Vagina (tissue), 2 donors: ENCODE measurements at places on chromosomes 3 and 15. TPM values are rescaled to one million over a fixed set of nuclear protein-coding genes. Genes with fewer than 3 reads are reported as not detected.

GRCh38 chr3:197371591-197372046 is 73.2 kb upstream of the DLG1 start:
- DNase-seq: no peak

Gene MAGEL2
- 2.0 TPM for total RNA-seq

GRCh38 chr15:81752546-81752942 is 293.3 kb downstream of the MEX3B start:
- no peak for DNase-seq

DNA sequence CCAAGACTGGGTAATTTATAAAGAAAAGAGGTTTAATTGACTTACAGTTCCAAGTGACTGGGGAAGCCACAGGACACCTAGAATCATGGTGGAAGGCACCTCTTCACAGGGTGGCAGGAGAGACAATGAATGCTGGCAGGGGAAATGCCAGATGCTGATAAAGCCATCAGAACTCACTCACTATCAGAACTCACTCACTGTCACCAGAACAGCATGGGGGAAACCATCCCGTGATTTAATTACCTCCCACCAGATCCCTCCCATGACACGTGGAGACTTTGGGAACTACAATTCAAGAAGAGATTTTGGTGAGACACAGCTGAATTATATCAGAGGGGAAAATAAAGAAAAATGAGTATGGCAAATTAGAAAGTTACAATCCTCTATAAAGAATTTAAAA is 310.9 kb downstream of the BCHE start:
- no peak for DNase-seq
